ENCODE measurements at places on chromosomes 5 and 9. TPM values are rescaled to one million over a fixed set of nuclear protein-coding genes. Genes with fewer than 3 reads are reported as not detected.

Gene IL9
- total RNA-seq, result not detected

Gene PCDHB12
- 0.13 TPM for total RNA-seq

Gene PCDHGA8
- 0.15 TPM for total RNA-seq

Gene CCDC180
- total RNA-seq, result 1.4 TPM

Gene ADAMTS6
- 20.6 TPM for total RNA-seq

Gene GRM6
- not detected for total RNA-seq

Gene FAM169A
- 1.5 TPM for total RNA-seq

Gene HARS2
- 21.4 TPM for total RNA-seq

Gene N4BP3
- total RNA-seq, result 13.1 TPM

Gene PCDHGA6
- 0.73 TPM for total RNA-seq

Gene PCDHB4
- total RNA-seq, result 0.10 TPM

Gene SLC6A7
- not detected for total RNA-seq

Gene SH3PXD2B
- 15.7 TPM for total RNA-seq

Gene NLN
- total RNA-seq, result 40.0 TPM

Gene ARSI
- total RNA-seq, result 0.49 TPM

Gene CDH6
- total RNA-seq, result 0.05 TPM

Gene ZMAT2
- 45.4 TPM for total RNA-seq

Data from mammary microvascular endothelial cell (primary cell).